Stimulated activated CD8-positive, alpha-beta memory T cell treated with anti-CD3 and anti-CD28 coated beads, Interleukin-15, amount 100 ng/mL, for 1 hour (primary cell): ENCODE measurements at places on chromosomes 2 and 18.

- no peak for DNase-seq
Observed at GRCh38 chr2:96111257-96111640, 5.1 kb downstream of the ADRA2B start.

GRCh38 chr2:180003559-180003958 is 3.5 kb downstream of the CWC22 start:
- no peak for DNase-seq

DNA sequence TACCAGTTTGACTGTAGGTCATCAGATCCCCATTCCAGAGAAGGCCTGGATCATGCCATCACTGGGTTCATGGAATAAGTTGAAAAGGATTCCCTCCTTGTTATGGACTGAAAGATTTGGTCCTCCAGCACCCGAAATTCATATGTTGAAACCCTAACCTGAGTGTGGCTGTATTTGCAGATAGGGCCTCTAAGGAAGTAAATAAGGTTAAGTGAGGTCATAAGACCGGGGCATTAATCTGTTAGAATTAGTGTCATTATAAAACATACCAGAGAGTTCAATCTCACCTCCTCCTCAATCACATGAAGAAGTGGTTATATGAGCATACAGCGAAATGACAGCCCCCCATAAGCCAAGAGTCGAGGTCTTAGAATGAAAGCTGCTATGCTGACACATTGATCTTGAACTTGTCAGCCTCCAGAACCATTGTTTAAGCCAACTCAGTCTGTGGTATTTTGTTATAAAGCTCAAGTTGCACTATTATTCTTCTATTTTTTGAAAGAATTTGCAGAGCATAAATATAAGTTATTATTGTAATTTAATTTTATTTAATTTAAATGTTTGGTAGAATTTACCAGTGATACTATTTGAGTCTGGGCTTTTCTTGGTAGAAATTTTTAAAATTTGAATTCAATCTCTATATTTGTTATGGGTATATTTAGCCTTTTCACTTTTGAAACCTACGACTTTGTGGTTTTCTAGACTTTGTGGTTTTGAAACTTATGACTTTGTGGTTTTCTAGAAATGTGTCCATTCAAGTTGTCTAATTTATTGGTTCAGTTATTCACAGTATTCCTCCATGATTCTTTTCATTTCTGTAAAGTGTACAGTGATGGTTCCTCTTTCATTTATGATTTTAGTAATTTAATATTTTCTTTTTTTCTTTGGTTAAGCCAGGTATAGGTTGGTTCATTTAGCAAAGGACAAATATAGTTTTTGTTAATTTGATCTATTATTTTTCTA is 1206.7 kb upstream of the CDH2 start:
- DNase-seq, result no peak

GRCh38 chr18:52070291-52070756 is 269.7 kb upstream of the DCC start:
- DNase-seq, result no peak

GRCh38 chr18:53817976-53818950 is 406.2 kb downstream of the MBD2 start:
- DNase-seq, result no peak

- no peak for DNase-seq
Observed at GRCh38 chr2:205689820-205690219, 7.5 kb downstream of the NRP2 start.

DNA sequence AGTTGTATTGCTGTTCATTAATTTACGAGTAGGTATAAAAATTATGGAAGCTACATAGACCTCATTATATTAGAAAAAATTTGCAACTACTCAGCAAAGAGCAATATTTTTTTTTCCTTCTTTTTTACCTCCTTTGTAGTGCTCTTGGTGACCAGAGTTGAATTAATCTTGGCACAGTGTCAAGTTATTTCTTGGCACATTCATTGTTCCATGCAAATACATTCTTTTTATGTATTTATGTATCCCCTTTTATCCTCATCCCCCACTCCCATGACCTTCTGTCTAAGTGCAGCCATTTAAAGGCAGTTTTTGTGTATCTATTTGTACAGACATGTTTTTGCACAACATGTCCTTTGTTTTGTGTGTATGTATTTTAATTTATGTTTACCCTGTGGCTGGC is 224.5 kb downstream of the CCDC102B start:
- no peak for DNase-seq

DNA sequence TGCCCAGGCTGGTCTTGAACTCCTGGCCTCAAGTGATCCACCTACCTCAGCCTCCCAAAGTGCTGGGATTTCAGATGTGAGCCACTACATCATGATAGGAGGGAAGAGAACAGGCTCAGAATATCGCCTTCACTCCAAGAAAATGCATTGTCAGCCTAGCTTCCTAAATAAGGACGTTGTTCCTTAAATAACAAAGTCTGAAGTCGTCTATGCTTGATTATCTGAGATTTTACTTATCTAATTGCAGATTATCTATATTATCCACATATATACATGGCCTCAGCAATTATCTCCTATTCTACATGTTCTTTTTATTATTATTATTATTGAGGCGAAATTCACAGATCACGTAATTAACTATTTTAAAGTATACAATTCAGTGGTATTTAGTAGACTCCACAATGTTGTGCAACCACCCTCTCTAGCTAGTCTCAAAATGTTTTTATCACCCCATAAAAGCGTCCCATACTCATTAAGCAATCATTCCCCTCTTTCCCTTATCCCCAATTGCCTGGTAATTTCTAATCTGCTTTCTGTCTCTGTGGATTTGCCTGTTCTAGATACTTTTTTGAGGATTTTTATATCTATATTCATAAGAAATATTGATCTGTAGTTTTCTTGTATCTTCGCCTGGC is 95.1 kb upstream of the RFX8 start:
- DNase-seq, result no peak

GRCh38 chr2:44537264-44537663 is 175.5 kb downstream of the CAMKMT start:
- DNase-seq, result no peak

DNA sequence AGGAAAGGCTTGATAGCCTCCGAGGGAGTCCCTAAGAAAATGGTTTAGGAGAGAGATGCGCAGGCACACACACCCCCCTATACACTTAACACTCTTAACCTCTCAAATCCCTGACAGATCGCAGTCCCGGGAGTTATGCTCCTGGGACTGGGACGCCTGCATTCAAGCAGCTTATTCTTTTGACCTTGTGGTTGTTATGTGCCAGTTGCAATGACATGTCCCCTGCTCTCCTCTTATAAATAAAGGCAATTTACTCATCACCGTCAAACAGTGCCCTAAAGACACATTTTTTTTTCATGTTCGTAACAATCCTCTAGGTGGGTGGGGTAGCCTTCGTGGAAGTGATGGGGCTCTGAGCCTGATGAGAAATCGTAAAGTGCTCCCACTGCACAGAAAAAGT is 162.2 kb downstream of the LRRC30 start:
- DNase-seq, result no peak

- no peak for DNase-seq
Observed at GRCh38 chr2:189534854-189535832, 45.4 kb downstream of the SLC40A1 start.

GRCh38 chr2:66446941-66447340 is 12.0 kb downstream of the MEIS1 start:
- DNase-seq, result no peak

GRCh38 chr2:150095361-150096095 is 391.9 kb downstream of the RND3 start:
- DNase-seq, result no peak

DNA sequence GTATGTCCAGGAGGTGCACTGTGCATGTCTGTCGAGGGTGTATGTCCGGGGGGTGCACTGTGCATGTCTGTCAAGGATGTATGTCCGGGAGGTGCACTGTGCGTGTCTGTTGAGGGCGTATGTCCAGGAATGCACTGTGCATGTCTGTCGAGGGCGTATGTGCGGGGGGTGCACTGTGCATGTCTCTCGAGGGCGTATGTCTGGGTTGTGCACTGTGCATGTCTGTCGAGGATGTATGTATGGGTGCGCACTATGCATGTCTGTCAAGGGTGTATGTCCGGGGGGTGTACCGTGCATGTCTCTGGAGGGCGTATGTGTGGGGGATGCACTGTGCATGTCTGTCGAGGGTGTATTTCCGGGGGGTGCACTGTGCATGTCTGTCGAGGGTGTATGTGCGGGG is 249.3 kb upstream of the MYT1L start:
- DNase-seq, result no peak
